Dorsolateral prefrontal cortex (tissue), 122 donors: ENCODE measurements at places on chromosomes 12 and 14. TPM values are rescaled to one million over a fixed set of nuclear protein-coding genes. Genes with fewer than 3 reads are reported as not detected.

Gene FAM186B
- total RNA-seq: not detected

Gene TPPP2
- not detected for total RNA-seq

DNA sequence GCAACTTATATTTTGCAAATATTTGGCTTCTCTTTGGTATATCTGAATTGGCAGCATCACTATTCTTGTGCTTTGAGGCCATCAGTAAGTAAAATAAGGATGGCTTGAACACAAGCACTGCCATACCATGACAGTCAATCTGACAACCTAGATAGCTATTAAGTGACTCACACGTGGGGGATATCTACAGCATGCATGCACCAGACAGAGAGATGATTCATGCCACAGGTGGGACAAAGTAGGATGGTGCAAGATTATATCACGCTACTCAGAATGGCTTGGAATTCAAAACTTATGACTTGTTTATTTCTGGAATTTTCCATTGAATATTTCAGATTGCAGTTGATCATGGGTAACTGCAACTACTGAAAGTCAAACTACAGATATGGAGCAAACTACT lies 675.6 kb upstream of the MDGA2 start:
- no peak for DNase-seq

DNA sequence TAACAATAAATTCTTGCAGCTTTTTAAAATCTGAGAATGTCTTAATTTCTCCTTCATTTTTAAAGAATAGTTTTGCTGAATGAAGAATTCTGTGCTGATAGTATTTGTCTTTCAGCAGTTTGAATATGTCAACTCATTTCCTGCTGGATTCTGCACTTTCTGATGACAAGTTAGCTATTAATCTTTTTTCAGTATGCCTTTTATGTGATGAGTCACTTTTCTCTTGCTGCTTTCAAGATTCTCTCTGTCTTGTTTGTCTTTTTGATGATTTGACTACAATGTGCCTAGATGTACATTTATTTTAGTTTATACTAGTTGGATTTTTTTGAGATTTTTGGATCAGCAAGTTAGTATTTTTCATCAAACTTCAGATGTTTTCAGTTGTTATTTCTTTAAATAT lies 87.9 kb upstream of the AVPR1A start:
- no peak for DNase-seq

Gene FIGNL2
- total RNA-seq: 2.4 TPM

- no peak for DNase-seq
Measured at GRCh38 chr14:32623300-32624093, 294.4 kb downstream of the AKAP6 start.

DNA sequence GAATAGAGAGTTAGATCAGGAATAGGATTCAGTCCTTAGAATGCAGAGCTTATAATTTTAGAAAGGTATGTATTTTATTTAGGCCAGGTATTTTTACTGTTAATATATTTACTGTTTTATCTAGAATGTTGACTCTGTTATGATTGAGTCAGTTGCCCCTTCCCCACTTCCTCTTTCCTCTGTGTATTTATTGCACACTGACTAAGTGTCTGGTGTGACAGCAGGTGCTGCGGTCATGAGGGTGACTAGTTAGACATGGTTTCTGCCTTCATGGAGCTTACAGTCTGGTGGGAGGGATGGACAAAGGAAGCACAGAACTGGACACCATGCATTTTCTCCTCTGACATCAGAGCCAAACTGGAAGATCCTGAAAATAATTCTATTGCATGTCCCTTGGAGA lies 159.8 kb downstream of the CACNA1C start:
- DNase-seq: no peak

DNA sequence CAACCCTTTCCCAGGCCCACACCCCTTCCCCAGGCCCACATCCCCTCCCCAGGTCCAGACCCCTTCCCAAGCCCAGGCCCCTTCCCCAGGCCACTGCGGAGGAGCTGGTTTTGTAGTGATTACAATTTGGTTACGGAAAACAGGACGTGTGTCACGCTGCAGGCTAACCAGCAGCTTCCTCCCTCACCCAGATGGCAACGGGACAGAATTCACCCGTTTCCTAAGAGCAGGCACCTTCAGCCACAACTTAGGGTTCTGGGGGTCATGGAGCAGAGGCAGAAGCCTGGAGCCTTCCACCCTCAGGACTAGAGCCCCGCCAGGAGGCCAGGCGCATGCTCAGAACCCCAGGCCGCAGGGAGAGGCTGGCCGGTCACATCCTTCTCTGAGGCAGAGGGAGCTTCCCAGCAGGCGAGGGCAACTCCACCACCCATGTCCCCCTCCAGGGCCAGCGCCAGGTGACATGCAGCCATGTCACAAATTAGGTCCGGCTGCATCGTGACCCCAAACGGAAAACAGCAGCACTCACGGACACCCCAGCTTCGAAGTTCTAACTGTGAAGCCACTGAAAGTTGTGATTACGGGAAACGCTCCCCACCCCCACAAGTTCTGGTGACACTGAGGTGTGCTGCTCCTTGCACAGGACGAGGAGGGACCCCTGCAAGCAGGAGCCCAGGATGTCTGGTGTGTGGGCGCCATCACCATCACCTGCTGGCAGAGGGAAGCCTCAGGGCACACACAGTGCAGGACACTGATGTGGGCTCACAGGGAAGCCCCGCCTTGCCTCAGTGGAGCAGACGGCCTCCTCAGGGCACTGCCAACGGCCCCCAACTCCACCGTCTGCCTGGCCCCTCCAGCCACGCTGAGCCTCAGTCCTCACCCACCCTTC lies 7.7 kb downstream of the BRF1 start:
- DNase-seq: no peak

GRCh38 chr14:88243946-88244345 lies 79.1 kb downstream of the KCNK10 start:
- DNase-seq: no peak

GRCh38 chr12:27984275-27984674 lies 11.7 kb upstream of the PTHLH start:
- no peak for DNase-seq

Gene ALDH2
- 198 TPM for total RNA-seq

DNA sequence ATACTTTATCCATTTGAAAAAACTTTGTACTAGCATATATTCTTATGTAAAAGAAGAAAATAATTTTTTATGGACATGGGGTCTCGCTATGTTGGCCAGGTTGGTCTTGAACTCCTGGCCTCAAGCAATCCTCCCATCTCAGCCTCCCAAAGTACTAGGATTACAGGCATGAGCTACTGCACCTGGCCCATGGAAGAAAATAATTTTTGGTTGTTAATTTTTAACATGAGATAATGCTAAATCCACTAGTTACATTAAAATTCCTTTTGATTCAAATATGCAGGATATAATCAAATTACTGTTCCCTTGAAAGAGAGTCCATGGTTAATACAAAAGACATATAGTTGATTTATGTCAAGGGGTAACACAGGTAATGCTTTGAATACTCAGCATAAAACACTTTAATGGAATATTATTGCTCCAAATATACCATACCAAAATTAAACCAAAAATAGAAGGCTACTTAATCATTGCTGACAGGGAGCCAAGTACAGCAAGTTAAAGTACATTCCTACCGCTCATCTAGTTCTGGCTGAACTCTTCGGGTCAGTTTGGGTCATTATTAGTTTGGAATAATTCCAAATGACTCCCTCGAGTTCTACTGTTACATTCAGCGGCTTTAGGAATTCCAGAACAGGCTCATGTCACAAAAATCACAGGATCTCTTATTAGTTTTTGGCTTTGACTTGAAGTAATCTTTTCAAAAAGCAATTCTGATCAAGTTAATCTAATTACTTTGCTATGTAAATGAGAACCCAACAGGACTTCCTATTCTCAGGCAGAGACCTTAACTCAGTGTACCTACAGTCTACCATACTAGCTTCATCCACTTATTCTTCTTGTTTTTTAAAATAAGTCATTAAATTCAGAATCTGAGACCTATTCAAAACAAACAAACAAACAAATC lies 6.1 kb downstream of the SOS2 start:
- DNase-seq: no peak

- DNase-seq: no peak
Measured at GRCh38 chr12:1533205-1533601, 61.2 kb downstream of the FBXL14 start.

DNA sequence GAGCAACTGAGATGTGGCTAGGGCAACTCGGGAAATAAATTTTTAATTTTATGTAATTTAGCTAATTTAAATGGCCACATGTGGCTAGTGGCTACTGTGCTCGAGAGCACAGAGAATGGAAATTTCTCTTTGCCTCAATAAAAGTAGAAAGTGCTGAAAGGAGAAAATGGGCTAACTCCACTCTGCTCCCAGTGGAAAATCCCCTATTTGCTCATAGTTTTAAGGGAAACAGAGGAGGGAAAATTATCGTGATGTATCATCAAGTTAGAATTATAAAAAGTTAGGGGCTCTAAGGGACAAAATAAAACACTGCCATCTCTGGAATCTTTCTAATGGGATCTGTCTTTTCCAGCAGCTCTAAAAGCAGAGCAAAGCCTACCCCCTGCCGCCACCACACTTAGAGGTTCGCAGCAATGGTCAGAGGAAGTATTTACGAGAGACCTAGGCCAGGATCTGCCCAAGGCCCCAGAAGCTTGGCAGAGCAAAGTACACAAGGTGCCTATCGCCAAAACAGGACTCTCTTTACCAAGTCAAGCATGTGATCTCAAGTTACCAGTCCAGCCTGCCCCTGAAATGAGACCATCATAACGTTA lies 220.7 kb downstream of the PPM1H start:
- no peak for DNase-seq

Gene RNASE7
- total RNA-seq: not detected

Gene CCDC38
- total RNA-seq: not detected

Gene SERPINA12
- not detected for total RNA-seq

- no peak for DNase-seq
Measured at GRCh38 chr12:8886502-8887284, 27.6 kb upstream of the PHC1 start.

DNA sequence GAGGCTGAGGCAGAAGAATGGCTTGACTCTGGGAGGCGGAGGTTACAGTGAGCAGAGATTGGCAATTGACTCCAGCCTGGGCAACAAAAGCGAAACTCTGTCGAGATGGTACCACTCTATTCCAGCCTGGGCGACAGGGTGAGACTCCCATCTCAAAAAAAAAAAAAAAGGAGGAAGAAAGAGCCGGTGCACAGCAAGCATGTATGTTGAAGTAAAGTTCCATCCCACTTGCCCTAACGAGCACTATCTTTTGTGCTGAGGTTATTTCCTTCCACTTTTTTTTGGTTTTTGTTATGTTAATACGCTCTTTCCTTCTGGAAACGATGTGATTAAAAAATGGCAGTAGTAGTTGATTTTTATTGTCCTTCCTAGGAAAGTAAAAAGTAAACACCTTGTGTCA lies 19.5 kb upstream of the GOLGA5 start:
- DNase-seq: no peak

GRCh38 chr14:23727566-23728335 lies 91.6 kb downstream of the DHRS2 start:
- no peak for DNase-seq

Gene MYRFL
- total RNA-seq: not detected

DNA sequence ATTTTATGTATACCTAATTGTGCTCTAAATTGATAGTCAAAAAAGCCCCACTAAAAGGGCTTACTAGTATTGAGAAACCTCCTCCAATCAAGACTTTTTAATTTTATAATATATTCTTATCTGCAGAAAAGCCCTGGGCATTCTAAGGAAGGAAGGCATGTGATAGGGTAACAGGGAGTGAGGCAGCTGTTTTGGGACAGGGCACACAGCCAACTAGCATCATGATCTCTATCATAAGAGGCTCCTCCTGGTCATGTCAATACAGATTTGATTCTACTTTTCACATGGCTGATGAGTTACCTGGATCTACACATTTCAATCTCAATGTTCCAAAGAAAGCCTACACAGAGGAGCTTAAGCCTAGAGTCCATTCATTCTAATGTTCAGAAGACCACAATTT lies 9.1 kb downstream of the ADAM20 start:
- DNase-seq: no peak
